ENCODE measurements at places on chromosomes 1 and 21.

- no peak for DNase-seq
Measured at GRCh38 chr1:169572187-169572586, 14.1 kb downstream of the F5 start.

DNA sequence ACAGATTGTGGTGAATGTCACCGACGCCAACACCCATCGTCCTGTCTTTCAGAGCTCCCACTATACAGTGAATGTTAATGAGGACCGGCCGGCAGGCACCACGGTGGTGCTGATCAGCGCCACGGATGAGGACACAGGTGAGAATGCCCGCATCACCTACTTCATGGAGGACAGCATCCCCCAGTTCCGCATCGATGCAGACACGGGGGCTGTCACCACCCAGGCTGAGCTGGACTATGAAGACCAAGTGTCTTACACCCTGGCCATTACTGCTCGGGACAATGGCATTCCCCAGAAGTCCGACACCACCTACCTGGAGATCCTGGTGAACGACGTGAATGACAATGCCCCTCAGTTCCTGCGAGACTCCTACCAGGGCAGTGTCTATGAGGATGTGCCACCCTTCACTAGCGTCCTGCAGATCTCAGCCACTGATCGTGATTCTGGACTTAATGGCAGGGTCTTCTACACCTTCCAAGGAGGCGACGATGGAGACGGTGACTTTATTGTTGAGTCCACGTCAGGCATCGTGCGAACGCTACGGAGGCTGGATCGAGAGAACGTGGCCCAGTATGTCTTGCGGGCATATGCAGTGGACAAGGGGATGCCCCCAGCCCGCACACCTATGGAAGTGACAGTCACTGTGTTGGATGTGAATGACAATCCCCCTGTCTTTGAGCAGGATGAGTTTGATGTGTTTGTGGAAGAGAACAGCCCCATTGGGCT lies 3.0 kb downstream of the CELSR2 start:
- DNase-seq: no peak

- no peak for DNase-seq
Measured at GRCh38 chr1:83670909-83671565, 327.9 kb downstream of the TTLL7 start.

DNA sequence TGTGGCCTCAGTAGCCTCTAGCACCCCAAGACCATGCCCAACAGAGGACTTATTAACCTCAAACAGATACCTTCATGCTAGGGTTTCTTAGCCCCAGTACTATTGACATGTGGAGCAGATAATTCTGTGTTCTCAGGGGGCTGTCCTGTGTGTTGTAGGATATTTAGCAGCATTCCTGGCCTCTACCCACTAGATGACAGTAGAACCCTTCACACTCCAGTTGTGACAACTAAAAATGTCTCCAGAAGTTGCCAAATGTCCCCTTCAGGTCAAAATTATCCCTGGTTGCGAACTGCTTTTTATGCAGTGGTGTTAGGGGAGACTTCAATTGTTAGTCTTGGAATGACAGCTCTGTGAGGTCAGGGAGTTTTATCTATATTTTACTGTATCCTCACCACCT lies 8.1 kb downstream of the KAZN start:
- DNase-seq: no peak

- no peak for DNase-seq
Measured at GRCh38 chr1:78561856-78562255, 58.4 kb upstream of the IFI44L start.
